ENCODE measurements at places on chromosomes 5 and 9. TPM values are rescaled to one million over a fixed set of nuclear protein-coding genes. Genes with fewer than 3 reads are reported as not detected.

Gene PSMD5
- 69.0 TPM for total RNA-seq

Gene C5orf46
- total RNA-seq, result not detected

DNA sequence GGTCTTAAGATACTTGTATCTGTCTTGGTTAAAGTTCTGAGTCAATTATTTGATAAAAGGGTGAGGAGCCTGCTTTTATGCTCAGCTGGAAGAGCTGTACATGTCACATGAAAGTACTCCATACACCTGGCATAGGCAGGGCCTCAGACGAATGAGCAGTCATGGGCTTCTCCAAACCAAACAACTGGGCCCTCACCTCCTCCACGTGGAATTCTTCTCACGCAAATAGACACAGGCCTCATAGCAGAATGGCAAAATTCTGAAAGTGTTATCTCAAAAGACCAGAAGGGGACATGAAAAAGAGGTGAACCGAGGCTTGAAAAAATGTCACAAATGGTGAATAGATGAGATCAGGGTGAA is 48.6 kb downstream of the FAM240B start:
- H3K27me3 ChIP-seq, result peaks cover 11% of the 10 kb centered on the region
- H3K4me3 ChIP-seq, result no peak overlapping the region
- no peak for DNase-seq
- no peaks in the 10 kb centered on the region for H3K36me3 ChIP-seq
- no peak overlapping the region for H3K27ac ChIP-seq

DNA sequence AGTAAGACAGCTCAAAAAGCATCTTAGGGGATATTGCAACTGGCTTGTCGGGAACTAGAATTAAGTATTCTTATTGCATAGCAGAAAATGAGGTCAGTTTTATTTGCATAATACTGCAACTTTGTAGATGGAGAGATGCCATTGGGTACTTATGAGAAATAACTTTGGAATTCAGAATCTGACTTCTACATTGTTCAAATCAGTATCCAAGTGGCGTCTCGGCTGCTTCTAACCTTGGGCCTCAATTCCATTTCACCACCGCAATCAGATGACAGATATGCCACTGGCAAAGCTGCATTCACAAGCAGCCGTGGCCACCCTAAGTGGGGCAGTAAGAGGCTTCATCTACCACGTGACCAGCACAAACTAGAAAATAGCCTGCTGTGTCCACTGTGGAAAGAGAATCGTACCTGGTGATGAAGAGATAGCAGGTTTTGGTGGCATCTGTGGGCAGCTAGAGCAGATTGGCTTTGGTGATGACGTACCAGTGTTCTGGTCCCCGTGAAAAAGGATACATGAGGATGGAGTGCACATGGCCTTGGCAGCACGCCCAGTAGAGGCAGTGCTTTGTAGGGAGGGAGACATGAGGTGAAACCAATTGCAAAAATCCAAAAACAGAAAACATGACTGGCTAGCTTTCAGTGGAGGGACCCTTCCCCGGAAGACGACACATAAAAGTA is 116.6 kb downstream of the KLHL3 start:
- H3K4me1 ChIP-seq, result no peaks in the 10 kb centered on the region
- H3K4me3 ChIP-seq, result no peak overlapping the region
- H3K27ac ChIP-seq, result no peak overlapping the region

GRCh38 chr9:112380102-112380824 is at the start of gene HSDL2:
Gene HSDL2, plus strand, starts transcription at chr9:112380108. Its CDS starts 56 bp downstream, at chr9:112380164.
- H3K36me3 ChIP-seq, result peaks cover 10% of the 10 kb centered on the region
- no peaks in the 10 kb centered on the region for H3K27me3 ChIP-seq
- DNase-seq, result peak; percentile 48
- H3K4me1 ChIP-seq, result peaks cover 29% of the 10 kb centered on the region

GRCh38 chr9:14250794-14251153 is 63.2 kb downstream of the NFIB start:
- DNase-seq, result no peak
- no peak overlapping the region for H3K27ac ChIP-seq
- no peaks in the 10 kb centered on the region for H3K36me3 ChIP-seq
- H3K4me3 ChIP-seq, result no peak overlapping the region

Data from activated naive CD8-positive, alpha-beta T cell treated with anti-CD3 and anti-CD28 coated beads for 36 hours (primary cell).